ENCODE measurements at places on chromosomes 1 and 21. TPM values are rescaled to one million over a fixed set of nuclear protein-coding genes. Genes with fewer than 3 reads are reported as not detected.
A peak's percentile ranks its signal among the peaks of the same experiment; 100 is the strongest.

GRCh38 chr21:23452384-23453083, 2154.7 kb downstream of the MRPL39 start:
- no peak overlapping the region for H3K27ac ChIP-seq
- no peaks in the 10 kb centered on the region for H3K27me3 ChIP-seq
- DNase-seq: no peak
- no peak overlapping the region for H3K4me3 ChIP-seq
- H3K36me3 ChIP-seq: no peaks in the 10 kb centered on the region
- no peaks in the 10 kb centered on the region for H3K4me1 ChIP-seq

Gene CFHR3
- not detected for total RNA-seq

- H3K36me3 ChIP-seq: peaks cover 18% of the 10 kb centered on the region
- no peak overlapping the region for H3K4me3 ChIP-seq
- DNase-seq: no peak
- no peaks in the 10 kb centered on the region for H3K27me3 ChIP-seq
Observed at GRCh38 chr1:115669002-115669673, 27.4 kb downstream of the VANGL1 start.

GRCh38 chr1:19467199-19468187, 17.8 kb downstream of the CAPZB start:
- H3K4me3 ChIP-seq: no peak overlapping the region
- H3K4me1 ChIP-seq: peaks cover 61% of the 10 kb centered on the region
- H3K27me3 ChIP-seq: no peaks in the 10 kb centered on the region
- H3K27ac ChIP-seq: peak overlapping the region; percentile 66
- H3K36me3 ChIP-seq: no peaks in the 10 kb centered on the region

Gene ARTN
- 0.69 TPM for total RNA-seq

DNA sequence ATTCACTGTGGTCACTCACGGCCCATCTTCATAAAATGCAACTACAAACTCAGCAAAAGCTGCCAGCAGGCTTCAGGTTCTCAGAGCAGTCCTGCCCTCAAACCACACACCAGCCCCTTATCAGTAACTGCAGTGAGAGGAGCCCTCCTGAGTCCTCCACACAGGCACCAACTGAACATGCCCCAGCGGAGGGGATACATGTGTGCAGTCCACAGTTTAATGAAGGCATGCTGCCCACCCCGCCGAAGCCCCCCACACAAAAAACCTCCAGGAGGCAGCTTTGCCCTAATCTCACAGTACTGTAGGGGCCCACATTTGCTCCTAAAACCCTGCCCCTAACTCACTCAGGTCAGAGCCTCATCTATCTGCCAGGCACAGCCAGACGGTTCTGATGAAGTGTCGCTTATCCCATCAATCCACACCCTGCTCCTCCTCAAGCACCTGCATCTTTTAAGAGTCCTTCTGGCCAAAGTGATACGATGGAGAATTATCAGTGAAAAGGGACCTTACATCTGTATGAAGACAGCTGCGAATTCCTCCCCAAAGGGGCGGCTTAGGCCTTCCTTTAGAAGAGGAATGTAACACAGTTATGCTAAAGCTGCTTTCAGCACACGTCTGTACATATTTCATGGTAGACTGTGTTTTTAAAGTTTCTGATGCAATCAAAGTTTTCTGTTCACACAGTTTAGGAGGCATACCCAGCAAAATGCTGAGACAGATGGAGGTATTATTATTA, 3.5 kb downstream of the ABCB10 start:
- peak overlapping the region; percentile 93 for H3K27ac ChIP-seq
- H3K4me1 ChIP-seq: peaks cover 63% of the 10 kb centered on the region
- H3K4me3 ChIP-seq: peak overlapping the region; percentile 61
- no peak for DNase-seq

Gene TLCD4
- 2.4 TPM for total RNA-seq

GRCh38 chr1:24735509-24736375, 9.5 kb upstream of the CLIC4 start:
- H3K4me1 ChIP-seq: peaks cover 16% of the 10 kb centered on the region
- H3K4me3 ChIP-seq: no peak overlapping the region
- no peaks in the 10 kb centered on the region for H3K36me3 ChIP-seq
- peak overlapping the region; percentile 49 for H3K27ac ChIP-seq
- DNase-seq: no peak
